ENCODE measurements at places on chromosomes 11 and 22.

GRCh38 chr22:23539135-23539838, 40.8 kb downstream of the IGLL1 start:
- DNase-seq = peak; percentile 75

- DNase-seq = no peak
Measured at GRCh38 chr11:67439321-67440228, 2.1 kb upstream of the PTPRCAP start.

DNA sequence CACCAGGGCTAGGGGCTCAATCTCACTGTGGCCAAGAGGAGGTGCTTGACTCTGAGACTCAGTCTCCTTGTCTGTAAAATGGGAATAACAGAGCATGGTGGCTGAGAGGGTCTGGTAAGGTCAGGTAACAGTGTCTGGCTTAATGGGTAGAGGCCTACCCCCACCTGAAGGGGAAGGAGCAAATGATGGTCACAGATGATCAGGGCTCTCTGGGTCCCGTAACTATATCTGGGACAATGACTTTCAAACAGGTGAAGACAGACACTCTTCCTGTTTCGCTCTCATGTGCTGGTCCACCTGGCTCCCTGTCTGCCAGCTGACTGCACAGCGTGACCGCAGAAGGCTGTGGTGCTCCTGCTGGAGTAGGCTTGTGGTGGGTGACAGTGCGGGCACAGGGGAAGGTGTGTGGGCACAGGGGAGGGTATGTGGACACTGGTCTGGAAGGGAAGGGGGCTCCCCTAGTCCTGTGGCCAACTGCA, 4.0 kb downstream of the A4GALT start:
- no peak for DNase-seq

- DNase-seq = peak; percentile 5
Measured at GRCh38 chr11:116224154-116224888, 548.5 kb downstream of the BUD13 start.

DNA sequence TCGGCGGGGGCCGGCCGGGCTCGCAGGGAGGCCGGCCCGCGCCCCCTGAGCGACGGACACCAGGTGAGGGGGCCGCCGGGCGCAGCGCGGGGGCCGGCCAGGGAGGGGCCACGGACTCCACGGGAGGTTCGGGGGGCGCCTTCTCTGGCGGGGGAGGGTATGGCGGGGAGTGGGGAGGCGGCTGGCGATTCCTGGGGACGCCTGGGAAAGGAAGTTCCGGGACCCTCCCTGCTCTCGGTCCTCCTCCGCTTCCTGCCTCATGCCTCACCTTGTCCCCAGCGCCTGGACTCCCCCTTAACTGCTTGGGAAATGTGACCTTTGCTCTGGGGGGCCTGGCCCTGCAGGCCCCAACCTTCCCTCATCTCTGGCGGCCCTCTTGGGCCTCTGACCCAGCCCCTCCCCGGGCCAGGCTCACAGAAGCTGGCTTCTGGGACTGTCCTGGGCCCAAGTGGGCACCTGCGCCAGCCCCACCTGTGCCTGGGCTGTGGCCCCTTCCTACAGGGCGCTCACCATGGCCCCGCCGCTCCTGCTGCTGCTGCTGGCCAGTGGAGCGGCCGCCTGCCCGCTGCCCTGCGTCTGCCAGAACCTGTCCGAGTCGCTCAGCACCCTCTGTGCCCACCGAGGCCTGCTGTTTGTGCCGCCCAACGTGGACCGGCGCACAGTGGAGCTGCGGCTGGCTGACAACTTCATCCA, 516 bp downstream of the LRFN4 start:
- DNase-seq = no peak

DNA sequence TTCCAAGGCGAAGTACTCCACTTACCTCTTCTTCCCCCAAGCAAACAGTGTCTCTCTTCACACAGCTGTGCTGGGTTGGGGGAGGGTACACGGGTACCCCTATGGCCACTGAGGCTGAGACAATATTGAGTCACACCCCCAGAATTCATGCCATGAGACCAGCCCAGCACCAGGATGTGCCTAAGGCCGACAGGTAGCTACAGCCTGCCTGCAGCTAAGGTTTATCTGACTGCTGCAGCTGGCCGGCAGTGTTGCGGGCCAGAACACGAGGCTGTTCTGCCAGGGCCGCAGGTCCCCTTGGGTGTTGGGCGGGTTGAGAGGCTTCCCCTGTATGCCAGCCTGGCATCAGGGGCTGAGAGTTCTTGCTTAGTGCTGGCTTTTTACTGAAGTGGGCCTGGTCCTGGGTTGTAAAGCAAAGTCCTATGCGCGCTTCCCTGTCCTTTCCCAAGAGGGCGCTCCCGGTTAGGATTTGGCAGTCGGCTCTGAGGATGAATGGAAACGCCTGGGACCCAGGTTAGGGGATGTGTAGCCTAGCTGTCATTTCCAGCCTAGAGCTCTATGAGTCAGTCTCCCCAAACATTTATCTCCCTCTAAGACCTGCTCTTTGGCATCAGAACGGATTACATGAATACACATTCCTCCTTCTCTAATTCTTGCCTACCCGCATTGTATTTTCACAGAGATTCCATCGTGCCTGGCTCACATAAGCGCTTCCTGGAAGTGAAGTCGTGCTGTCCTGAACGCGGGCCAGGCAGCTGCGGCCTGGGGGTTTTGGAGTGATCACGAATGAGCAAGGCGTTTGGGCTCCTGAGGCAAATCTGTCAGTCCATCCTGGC, 7.1 kb downstream of the USP18 start:
- peak; percentile 56 for DNase-seq

GRCh38 chr11:120185706-120186455, 25.0 kb upstream of the OAF start:
- DNase-seq = no peak

GRCh38 chr11:3120071-3120792, 44.9 kb downstream of the OSBPL5 start:
- DNase-seq = no peak

DNA sequence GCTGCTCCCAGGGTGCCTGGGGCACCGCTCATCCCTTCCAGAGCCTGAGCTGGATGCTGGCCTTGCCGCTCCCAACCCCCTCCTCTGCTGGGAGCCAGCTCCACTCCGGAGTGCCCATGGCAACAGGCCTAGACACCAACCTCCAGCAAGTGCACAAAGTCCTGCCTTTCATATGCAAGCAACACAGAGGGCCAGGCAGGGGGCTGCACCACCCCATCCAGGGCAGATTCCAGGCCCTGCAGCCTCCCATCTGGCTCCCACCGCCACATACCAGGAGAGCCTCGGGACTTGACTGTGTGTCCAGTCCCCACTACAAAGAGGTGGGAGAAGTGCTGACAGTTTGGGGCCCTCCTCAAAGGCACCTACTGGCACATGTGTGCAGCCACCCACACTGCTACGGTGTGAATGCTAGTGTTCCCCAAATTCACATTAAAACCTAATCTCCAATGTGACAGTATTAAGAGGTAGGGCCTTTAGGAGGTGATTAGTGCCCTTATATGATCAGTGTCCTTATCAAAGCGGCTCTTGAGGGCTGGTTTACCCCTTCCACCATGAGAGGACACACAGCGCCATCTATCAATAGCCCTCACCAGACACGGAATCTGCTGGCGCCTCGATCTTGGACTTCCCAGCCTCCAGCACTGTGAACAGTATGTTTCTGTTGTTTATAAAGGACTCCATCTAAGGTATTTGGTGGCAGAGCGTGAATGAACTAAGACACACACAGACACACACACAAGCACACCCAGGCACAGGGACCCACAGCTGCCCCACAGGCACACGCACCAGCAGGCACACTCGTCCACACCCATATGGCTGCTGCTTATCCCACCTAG, 16.2 kb downstream of the ARVCF start:
- DNase-seq = no peak

DNA sequence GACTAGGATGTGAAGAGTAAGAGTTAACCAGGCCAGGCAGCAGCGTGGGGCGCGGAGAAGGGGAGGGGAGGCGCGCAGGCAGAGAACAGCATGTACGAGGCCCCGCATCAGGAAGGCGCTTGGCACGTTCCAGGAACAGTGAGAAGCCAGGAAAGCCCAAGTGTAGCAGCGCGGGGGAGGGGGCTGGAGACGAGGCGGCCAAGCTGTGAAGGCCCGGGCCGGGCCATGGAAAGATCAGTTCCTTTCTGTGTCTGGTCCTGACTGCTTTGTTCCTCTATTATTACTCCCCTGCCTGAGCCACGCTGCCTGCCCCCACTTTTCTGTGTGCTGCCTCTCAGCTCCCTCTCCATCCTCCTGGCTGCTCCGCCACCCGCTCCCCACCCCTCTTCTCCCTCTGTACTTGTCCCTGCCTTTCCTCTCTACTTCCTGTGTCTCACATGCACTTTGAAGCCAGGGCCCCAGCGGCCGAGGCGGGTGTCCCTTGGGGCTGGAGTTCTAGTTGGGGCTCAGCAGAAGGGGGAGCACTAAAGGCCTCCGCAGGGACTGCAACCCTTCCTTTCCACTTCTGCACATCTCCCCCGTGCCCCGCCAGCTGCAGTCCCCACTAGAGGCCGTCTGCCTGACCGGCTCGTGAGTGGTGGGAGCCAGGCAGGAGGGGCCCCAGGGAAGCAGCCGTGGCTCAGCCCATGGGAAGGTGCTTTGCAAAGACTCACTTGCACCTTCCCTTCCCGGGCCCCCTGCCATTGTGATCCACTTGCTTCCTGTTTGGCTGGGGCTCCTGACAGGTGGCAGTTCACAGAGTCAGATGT, 63.7 kb downstream of the PRDM11 start:
- no peak for DNase-seq

- no peak for DNase-seq
Measured at GRCh38 chr11:107043242-107044006, 25.1 kb upstream of the GUCY1A2 start.

DNA sequence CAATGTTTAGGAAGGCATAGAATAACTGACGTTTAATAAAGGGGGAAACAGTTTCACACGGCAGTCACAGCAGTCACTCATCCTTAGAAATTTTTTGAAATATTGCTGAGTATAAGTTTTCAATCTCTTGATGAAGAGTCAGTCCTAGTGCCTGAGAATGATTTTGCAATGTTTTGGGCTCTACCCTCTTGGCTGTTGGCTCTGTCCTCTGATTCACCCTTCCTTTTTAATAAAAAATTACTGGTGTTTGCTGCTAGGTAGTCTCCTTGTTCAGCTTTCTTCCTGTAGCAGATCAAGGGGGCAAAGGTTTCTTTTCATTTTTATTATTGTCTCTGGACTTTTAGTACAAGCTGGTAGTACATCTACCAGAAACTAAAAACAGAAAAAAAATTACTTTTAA, 194.3 kb upstream of the ANO3 start:
- DNase-seq = no peak

DNA sequence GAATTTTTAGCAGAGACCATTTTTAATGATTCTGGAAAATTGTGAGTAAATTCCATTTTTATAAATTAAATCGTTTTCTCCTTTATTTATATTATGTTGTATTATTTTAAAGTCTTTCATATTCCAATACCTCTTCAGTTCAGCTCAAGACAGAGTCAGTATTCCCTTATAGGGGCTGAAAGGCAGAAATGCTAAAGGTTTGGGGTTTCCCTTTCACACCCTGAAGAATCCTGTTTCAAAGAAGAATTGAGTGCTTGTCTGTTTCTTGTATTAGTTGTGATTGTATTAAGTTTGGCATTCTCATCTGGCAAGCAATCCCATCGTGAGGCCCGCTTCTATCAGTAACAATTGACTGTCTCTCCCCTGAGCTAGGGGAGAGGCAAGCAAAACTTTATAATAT, 57.4 kb downstream of the PACSIN2 start:
- DNase-seq = no peak

DNA sequence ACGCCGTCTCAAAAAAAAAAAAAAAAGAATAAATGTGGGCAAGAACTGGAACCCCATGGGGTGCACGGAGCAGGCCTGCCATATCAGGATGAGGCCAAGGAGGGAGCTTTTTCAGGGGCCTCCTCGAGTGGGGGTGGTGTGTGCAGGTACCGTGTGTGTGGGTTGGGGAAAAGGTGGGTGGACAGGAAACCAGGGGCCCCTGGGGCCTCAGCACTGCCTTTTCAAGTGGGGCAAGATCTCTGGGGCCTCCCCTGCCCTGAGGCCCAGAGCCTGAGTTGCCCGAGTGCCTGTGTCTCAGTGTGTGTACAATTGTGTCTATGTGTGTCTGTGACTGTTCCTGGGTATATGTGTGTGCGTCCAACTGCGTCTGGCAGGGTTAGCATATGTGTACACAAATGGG, 23.8 kb downstream of the TEF start:
- DNase-seq = peak; percentile 49

GRCh38 chr22:37049224-37049623, 2.3 kb upstream of the KCTD17 start:
- no peak for DNase-seq
